Lower lobe of right lung (tissue), 2 donors: ENCODE measurements at places on chromosomes 2 and 18. TPM values are rescaled to one million over a fixed set of nuclear protein-coding genes. Genes with fewer than 3 reads are reported as not detected.

Gene CRYBA2
- not detected for total RNA-seq

Gene FAM117B
- total RNA-seq: 13.1 TPM

Gene PPP4R1
- 114 TPM for total RNA-seq

Gene TNFRSF11A
- total RNA-seq: 3.9 TPM

Gene DYNAP
- total RNA-seq: not detected

Gene ZNF24
- 51.8 TPM for total RNA-seq

Gene TTC21B
- total RNA-seq: 25.8 TPM
